NCI-H2081 (cell line): ENCODE measurements at places on chromosomes 5 and 9.

- DNase-seq, result peak; percentile 52
Measured at GRCh38 chr5:25345240-25345771, 700.5 kb upstream of the CDH10 start.

- no peak for DNase-seq
Measured at GRCh38 chr5:6408627-6409446, 30.5 kb upstream of the MED10 start.

DNA sequence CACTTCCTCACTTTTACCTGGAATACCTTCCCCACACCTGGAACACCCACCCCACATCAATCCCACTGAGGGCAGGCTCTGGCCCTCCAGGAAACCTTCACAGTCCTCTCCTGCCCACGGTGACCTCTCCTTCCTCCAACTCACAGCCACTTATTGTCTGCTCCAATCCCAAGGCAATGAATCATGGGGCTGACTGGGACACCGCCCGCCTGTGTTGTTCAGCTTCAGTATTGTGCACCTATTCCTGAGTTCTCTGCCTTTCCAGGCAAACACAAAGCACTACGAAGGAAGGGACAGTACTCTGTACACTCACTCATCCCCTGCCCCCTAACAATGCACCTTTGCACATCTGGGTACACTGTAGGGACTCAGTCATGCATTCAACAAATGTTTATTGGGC, 7.3 kb downstream of the PCDH1 start:
- DNase-seq, result no peak

DNA sequence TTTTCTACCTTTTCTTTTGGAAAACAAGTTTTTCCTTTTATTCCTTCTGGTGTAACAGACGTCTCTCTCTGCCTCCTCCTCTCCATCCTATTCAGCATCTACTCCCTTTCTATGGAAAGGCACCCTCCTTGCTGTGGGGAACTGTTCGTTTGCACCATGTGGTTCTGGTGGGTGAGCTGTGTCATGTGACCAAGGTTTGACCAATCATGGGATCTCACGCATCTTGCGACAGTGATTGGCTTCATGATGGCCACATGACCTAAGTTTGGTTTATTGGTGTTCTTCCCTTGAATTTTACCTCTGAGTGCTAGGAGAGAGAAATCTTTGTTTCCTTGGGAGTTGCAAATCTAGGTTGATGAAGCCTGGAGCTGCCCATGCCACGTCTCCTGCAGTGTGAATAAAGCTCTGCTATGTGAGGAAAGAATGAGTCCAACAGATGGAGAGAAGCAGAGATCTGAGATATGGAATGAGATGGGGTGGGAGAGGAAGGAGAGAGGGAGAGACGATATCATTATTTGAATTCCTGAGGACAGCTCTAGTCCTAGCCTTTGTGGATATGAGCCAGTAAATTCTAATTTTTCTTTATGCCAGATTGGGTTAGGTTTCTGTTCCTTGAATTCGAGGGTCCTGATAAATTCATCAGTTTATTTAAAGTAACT, 178.8 kb upstream of the IL12B start:
- no peak for DNase-seq

DNA sequence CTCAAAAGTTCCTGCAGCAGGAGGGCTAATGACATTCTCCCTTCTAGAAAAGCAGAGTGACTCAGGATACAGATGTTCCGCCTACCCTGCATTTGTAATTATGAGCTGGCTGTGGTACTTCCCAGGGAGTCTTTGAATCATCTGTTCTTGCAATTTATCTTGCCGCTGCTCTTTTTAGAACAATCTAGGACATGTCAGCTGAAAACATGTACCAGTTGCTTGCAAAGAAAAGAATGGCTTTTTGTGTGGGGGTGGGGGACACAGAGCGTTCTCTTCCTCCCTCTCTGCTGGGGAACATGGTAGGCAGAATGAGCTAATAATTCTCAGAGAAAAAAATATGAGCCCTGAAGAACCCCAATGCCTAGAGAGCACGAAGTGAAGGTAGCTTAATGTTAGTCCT, 51.7 kb upstream of the TUT7 start:
- no peak for DNase-seq

DNA sequence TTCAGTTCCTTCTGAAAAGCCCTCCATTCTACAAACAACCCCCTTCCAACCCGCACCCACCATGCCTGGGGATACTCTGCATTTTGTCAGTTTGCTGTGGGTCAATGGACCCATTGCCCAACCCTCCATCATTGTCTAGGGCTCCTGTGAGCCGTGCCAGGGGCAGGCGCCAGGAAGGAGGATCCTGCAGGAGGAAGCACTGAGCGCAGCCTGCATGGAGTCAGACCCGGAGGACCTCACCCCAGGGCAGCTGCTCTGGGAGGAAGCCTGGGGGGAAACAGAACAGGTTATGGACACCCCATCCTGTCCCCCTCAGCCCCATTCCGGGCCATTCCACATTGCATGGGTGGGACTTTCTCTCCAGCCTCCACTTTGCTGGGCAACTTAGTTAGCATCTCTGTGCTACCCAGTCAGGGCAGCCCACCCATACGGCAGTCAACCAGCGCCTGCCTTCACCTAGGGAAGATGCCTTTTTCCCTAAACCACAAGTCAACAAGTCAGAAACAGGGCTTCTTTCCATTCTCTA, 48.6 kb upstream of the VDAC1 start:
- DNase-seq, result no peak

DNA sequence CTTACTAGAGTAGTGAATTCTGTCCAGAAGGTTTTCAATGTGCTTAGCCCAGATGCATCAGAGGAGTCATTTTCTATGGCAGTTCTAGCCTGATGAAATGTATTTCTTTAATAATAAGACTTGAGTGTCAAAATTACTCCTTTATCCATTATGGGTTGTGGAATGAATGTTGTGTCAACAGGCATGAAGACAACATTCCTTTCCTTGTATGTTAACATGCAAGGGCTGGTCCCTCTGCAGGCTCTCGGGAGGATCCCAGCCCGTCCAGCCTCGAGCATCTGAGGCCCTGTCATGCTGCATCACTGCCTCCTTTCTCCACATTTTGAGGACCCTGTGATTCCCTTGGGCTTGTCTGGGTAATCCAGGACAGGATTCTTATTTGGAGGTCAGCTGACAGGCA, 42.9 kb upstream of the FAM120AOS start:
- no peak for DNase-seq

- DNase-seq, result no peak
Measured at GRCh38 chr9:27688954-27689353, 115.7 kb upstream of the C9orf72 start.

- DNase-seq, result no peak
Measured at GRCh38 chr9:134236001-134236421, 71.6 kb upstream of the RNU6ATAC start.

- DNase-seq, result no peak
Measured at GRCh38 chr9:36082931-36083330, 46.2 kb downstream of the RECK start.

GRCh38 chr5:149730620-149731331, 666 bp downstream of the PPARGC1B start:
- DNase-seq, result peak; percentile 67

DNA sequence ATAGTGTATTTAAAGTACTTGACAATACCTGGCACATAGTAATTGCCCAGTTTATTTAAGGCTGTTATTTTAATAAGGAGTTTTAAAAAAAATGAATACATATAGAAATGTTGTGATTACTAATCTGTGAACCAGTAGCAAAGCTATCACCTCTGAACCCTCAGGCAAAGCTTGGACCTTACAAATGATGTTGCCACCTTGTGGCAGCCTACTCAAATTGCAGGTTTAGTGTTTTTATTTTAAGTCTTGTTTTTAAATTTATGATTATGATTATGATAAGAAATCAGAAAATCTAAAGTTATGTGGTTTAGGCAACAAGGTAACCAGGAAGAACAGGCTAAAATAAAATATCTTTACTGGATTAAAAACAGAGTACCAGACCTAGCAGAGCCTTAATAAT, 35.8 kb downstream of the PPARGC1B start:
- DNase-seq, result no peak

- DNase-seq, result no peak
Measured at GRCh38 chr9:95778957-95779356, 96.5 kb upstream of the ERCC6L2 start.

DNA sequence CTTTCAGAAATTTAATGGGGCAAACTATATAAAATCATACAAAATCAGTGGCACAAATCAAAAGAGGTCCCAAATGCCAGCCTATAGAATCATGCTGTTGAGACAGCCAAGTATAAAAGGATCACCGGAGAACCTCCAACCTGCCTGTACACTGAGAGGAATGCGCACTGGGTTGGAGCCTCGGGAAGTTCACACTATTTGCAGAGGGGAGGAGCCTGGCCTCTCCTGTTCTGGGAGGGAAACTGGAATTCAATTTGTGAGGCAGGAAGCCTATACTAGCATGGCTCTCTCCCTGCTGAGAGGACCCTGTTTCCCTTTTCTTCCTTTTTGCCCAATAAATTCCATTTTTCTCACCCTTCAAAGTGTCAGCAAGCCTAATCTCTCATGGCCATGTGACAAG, 406.0 kb downstream of the HINT1 start:
- DNase-seq, result no peak

- DNase-seq, result no peak
Measured at GRCh38 chr9:70921136-70921535, 200.3 kb downstream of the TRPM3 start.

DNA sequence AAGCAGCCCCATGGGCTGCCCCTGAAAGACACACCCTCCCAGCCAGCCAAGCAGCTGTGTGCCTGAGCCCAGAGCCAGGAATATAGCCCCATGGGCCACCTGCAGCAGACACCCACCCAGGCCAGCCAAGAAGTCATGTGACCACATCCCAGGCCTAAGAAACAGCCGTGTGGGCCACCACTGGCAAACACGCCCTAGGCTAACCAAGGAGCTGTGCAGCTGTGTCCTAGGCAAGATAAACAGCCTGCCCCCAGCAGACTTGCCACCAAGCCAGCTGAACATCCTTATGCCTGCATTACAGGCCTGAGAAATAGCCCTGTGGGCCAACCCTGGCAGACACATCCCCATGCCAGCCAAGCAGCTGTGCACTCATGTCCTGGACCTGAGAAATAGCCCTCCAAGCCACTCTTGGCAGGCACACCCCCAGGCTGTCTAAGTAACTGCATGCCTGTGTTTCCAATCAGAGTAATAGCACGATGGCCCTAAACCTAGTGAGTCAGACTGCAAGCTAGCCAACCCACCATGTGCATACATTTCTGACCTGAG, 143.0 kb downstream of the ADAMTS6 start:
- no peak for DNase-seq

DNA sequence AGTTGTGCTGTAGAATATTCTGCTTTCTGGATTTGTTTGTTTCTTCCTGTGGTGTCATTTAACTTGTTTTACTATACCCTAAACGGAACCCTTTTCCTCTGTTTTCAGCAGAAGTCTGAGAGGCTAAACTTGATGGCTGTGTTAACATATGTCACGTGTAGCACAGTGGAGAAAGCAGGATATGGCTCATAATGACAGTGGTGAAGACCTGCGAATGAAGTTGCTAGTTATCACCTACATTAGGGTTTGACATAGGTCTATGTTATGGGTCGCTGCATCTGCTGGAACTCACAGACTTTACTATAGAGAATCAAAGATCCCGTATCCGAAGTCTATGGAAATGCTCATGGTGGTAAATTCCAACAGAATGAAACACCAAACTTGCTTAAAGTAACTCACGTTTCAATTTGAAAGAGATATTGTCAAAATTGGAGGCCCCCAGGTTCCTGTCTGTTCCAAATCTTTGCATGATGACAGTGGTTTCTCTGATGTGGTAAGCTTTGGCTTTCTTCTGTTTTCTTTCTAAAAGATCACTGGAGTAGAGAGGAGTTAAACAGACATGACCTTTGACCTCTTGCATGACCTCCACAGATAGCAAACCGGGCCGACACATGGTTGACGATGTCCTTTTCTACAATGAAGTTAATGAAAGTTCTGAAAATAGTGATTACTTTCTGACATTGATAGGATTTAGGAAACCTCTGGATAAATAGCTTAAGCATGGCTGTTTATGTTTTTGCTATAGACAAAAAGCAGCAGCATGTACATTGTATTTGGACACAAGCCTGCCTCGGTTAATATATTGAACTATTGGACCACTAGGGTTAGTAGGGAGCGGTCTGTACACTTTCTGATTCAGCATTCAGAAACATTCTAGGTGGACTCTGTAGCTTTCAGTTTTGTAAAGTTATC, 3.1 kb upstream of the CATSPER3 start:
- no peak for DNase-seq

- no peak for DNase-seq
Measured at GRCh38 chr5:141127305-141127704, 5.7 kb downstream of the PCDHB4 start.

- DNase-seq, result no peak
Measured at GRCh38 chr9:112377087-112377486, 2.8 kb upstream of the HSDL2 start.

GRCh38 chr5:107342371-107342770, 328.4 kb downstream of the EFNA5 start:
- peak; percentile 21 for DNase-seq

DNA sequence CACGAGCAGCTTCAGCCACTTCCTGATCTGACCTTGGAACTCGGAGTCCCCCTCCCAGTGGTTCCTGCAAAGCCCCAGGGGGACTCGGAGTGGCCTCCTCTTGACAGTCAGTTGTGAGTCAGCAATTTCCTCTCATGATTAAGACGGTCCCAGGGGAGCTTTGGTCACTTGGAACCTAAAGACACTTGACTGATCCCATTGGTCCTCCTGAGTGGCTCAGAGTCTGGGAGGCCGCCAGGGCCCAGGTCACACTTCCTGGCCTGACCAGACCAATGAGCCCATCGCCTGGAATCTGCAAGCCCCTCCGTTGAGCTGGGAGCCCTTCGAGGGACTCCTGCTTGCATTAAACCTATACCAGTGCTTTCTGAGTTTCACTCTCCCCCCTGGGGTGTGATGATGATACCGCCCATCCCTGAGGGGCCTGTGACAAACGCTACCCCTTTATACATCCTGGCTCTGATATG, 29.1 kb downstream of the TSPAN17 start:
- no peak for DNase-seq

- DNase-seq, result no peak
Measured at GRCh38 chr9:106897236-106897635, 34.3 kb downstream of the ZNF462 start.

DNA sequence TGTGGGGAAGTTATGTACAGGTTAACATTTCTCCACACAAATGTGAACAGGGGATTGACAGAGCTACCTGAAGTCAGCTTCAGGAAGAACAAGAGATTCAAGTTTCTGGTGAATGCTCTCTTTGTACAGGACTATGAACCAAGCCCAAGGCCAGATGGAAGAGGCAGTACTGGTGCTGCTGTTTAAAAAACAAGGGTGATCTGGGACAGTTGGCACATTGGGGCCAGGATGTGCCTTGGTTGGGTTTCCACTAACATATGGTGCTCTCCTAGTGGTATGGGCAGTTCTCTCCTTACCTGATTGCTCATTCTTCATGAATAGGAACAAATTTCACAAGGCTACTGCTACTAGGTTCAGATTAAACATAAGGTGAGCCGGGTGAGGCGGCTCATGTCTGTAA, 40.0 kb downstream of the MTMR12 start:
- DNase-seq, result no peak

DNA sequence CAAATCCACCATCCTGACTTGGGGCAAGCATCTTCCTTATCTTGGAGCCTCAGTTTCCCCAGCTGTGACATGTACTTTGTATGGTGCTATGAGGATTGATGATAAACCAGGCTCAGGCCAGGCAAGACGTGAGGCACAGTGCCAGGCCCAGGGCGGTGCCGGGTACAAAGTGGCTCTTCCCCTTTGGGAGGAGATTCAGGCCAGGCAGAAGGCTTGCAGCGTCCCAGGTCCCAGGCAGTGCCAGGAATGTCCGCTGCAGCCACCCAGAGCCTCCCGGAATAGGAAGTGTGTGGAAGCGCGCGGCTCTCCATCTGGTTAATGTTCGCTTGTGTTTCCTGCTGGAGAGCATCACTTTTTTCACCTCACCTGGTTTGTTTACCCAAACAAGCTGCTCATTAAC, 12.6 kb upstream of the DENND1A start:
- DNase-seq, result no peak
